H1 (cell line): ENCODE measurements at places on chromosomes 2 and 18.

GRCh38 chr2:162676515-162676914, 162.1 kb downstream of the KCNH7 start:
- no peaks in the 10 kb centered on the region for H3K36me3 ChIP-seq
- no peaks in the 10 kb centered on the region for H3K4me1 ChIP-seq
- no peaks in the 10 kb centered on the region for H3K27me3 ChIP-seq
- no peak for DNase-seq
- H3K27ac ChIP-seq = no peak overlapping the region
- H3K4me3 ChIP-seq = no peak overlapping the region

DNA sequence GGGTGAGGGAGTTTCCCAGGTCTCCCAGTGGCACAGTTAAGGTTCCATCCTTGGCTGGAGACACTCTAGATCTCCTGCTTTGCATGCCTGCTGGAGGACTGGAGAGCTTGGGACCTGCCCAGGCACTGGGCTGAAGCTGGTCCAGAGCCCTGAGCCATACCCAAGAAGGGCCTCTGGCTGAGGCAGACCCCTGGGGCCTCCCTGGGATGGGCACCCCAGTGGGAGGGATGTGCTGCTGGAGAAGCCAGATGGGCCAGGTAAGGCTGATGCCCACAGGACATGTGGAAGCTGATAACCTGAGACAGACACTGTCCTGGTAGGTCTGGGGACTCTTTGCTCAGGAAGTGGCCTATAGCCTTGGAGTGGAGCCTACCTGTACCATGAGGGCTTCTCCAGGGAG, 160.7 kb downstream of the TFCP2L1 start:
- no peaks in the 10 kb centered on the region for H3K27me3 ChIP-seq
- no peak for DNase-seq
- no peak overlapping the region for H3K4me3 ChIP-seq
- no peaks in the 10 kb centered on the region; the same call in 1 of the 2 replicates for H3K4me1 ChIP-seq

- no peak overlapping the region for H3K27ac ChIP-seq
- no peaks in the 10 kb centered on the region for H3K27me3 ChIP-seq
- DNase-seq = no peak
- no peak overlapping the region for H3K4me3 ChIP-seq
- no peaks in the 10 kb centered on the region for H3K4me1 ChIP-seq
Measured at GRCh38 chr2:182446087-182446486, 19.3 kb upstream of the PDE1A start.

- no peak for DNase-seq
- H3K27me3 ChIP-seq = no peaks in the 10 kb centered on the region
- H3K4me3 ChIP-seq = no peak overlapping the region
- no peak overlapping the region for H3K27ac ChIP-seq
- H3K36me3 ChIP-seq = no peaks in the 10 kb centered on the region
- H3K4me1 ChIP-seq = no peaks in the 10 kb centered on the region
Measured at GRCh38 chr2:215787565-215788178, 225.7 kb downstream of the MREG start.

- DNase-seq = no peak
- no peaks in the 10 kb centered on the region; the same call in 1 of the 2 replicates for H3K36me3 ChIP-seq
- peaks cover 5% of the 10 kb centered on the region for H3K4me1 ChIP-seq
- no peak overlapping the region for H3K27ac ChIP-seq
- no peaks in the 10 kb centered on the region for H3K27me3 ChIP-seq
Measured at GRCh38 chr2:3522961-3523421, 3.7 kb upstream of the ADI1 start.

- H3K36me3 ChIP-seq = no peaks in the 10 kb centered on the region
- no peak overlapping the region for H3K27ac ChIP-seq
- no peak overlapping the region for H3K4me3 ChIP-seq
- no peak for DNase-seq
- H3K27me3 ChIP-seq = no peaks in the 10 kb centered on the region
- no peaks in the 10 kb centered on the region for H3K4me1 ChIP-seq
Measured at GRCh38 chr2:113877711-113878598, 11.9 kb upstream of the ACTR3 start.

GRCh38 chr2:26245810-26246209, 1.1 kb downstream of the HADHB start:
- no peaks in the 10 kb centered on the region; the same call in 1 of the 2 replicates for H3K4me1 ChIP-seq
- no peak for DNase-seq
- peak overlapping the region; percentile 84 for H3K4me3 ChIP-seq
- H3K27ac ChIP-seq = no peak overlapping the region
- no peaks in the 10 kb centered on the region for H3K27me3 ChIP-seq

- no peak overlapping the region for H3K27ac ChIP-seq
- no peak for DNase-seq
- H3K36me3 ChIP-seq = no peaks in the 10 kb centered on the region
- no peak overlapping the region for H3K4me3 ChIP-seq
- no peaks in the 10 kb centered on the region for H3K27me3 ChIP-seq
Measured at GRCh38 chr18:321865-322467, 54.1 kb upstream of the THOC1 start.

DNA sequence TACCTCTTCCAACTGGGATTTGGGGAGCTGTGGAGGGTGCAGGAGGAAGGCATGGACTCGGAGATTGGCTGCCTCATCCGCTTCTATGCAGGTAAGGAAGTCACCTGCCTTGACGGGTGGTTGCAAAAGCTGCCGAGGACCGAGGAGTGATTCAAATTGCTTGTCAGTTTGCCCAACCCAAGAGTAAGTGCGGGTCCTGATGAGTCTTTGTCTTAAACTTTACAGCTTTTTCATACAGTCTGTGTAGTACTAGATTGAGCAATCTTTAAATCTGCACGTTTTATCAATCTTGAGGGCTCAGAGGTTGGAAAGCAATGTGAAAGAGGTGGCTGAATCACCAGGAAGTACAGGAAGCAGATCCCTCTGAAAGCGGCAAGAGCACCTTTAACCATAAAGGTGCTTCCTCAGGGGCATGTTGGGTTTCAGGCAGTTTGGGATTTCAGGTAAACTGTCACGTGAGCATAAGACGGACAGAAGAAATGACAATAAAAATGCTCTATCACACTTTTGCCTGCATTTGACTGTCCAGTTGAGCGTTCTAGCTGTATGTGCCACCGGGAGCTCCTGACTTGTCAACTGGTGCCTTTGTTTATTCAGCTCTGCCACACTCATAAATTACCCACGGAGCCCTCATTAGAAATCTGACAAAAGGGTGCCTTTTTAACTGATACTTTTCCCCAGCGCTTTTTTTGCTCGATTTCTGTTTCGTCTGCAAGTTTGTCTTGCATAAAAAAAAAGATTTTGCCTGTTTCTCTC, 2.0 kb downstream of the PHLPP1 start:
- peak overlapping the region; percentile 80 for H3K4me3 ChIP-seq
- H3K4me1 ChIP-seq = peaks cover 13% of the 10 kb centered on the region
- H3K27me3 ChIP-seq = no peaks in the 10 kb centered on the region
- no peak overlapping the region for H3K27ac ChIP-seq

- peaks cover 2% of the 10 kb centered on the region; the same call in 1 of the 2 replicates for H3K4me1 ChIP-seq
- no peaks in the 10 kb centered on the region for H3K27me3 ChIP-seq
- no peak overlapping the region for H3K27ac ChIP-seq
- DNase-seq = no peak
Measured at GRCh38 chr2:37779139-37779538, 107.7 kb upstream of the CDC42EP3 start.

- no peaks in the 10 kb centered on the region for H3K27me3 ChIP-seq
- no peak for DNase-seq
- H3K4me3 ChIP-seq = no peak overlapping the region
- H3K36me3 ChIP-seq = no peaks in the 10 kb centered on the region
- H3K27ac ChIP-seq = no peak overlapping the region
Measured at GRCh38 chr2:240187989-240188590, 47.6 kb upstream of the OTOS start.

DNA sequence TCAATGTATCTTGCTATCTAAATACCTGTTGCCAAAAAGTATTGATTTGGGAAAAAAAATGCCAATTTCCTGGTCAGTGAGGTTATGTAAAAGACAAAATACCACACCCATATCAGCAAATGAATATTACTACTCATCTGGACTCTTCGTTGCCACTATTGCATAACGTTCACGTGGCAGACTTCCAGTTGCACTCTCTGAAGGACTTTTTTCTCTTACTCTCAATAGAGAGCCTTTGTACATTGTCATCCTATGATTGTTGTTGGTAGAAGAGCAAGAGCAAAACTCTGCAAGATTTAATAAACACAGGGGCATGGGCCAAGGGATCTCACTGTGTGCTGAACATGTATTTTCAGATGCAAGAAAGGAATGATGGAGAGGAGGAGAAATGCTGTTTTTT, 689.8 kb downstream of the MBD2 start:
- H3K27me3 ChIP-seq = no peaks in the 10 kb centered on the region
- H3K27ac ChIP-seq = no peak overlapping the region
- DNase-seq = no peak
- no peaks in the 10 kb centered on the region for H3K36me3 ChIP-seq

DNA sequence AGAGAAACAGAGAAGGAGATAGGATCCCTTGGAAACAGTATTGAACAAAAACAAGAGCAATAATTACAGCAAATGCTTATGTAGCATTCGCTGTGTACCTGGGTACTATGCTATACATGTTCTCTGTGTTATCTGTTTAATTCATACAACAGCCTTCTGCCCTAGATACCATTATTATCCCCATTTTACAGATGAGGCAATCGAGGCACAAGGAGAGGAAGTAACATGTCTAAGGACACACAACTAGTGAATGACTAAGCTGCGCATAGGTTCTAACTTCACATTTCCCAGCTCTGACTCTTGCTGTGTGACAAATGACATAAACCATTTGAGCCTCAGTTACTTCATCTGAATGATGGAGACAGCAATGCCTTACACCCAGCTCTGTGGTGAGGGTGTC, 70.5 kb downstream of the VSNL1 start:
- no peak overlapping the region for H3K27ac ChIP-seq
- no peak overlapping the region for H3K4me3 ChIP-seq
- H3K27me3 ChIP-seq = no peaks in the 10 kb centered on the region
- H3K4me1 ChIP-seq = peaks cover 3% of the 10 kb centered on the region; the same call in 1 of the 2 replicates
- H3K36me3 ChIP-seq = no peaks in the 10 kb centered on the region; the same call in 1 of the 2 replicates

DNA sequence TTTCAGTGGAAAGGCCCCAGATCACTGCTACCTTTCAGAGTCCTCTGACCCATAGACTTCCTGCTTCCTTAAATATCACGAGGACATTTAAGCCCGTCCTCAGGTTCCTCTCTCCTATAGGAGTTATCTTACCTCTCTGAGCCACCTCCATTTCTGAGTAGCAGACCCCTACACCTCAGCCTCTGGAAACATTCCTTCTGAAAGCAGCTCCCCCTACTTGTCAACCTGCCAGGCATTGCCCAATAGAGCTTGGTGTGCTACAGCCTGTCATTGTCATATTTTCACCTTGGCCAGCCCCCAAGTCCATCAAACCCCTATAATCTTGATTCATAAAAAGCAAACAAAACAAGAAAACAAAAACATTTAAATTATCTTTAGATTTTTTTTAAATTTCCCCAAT, 717.9 kb upstream of the SLC8A1 start:
- no peaks in the 10 kb centered on the region for H3K27me3 ChIP-seq
- no peaks in the 10 kb centered on the region; the same call in 1 of the 2 replicates for H3K4me1 ChIP-seq
- H3K4me3 ChIP-seq = no peak overlapping the region
- no peak overlapping the region for H3K27ac ChIP-seq
- DNase-seq = no peak

DNA sequence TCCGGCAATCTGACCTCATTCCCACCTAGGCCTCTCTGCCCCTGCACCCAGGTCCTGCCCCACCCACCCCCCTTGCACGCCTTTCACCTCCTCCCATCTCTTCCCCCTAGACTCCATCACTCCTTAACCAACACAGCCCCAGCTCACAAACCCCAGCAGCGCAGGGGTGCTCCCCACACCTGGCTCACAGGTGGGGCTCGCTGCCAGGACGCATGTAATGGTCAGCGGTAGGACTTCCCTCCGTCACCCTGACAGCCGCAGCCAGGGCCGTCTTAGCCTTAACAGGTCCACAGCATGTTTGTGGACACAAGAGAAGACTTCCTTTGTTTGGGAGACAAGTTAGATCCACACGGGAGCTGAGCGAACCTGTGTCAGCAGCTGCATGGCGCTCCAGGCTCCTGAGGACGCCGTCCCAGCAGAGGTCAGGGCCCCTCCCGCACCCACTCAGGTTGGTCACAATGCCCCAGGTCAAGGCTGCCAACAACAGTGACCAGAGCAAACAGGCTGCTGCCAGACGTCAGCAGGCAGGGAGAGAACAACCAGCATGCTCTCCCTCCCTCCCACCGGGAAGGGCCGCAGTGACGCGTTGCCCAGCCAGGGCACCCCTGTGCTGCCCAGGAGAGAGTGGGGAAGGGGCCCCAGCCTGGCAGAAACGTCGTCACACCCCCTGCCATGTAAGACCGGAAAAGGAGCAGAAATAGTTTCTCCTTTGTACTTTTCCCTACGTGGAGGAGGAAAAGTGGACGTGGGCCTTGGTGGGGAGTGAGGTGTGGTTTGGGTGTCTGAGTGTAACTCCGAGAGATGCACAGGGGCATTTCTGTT, 68.0 kb downstream of the PXDN start:
- DNase-seq = no peak
- H3K4me3 ChIP-seq = no peak overlapping the region
- H3K27me3 ChIP-seq = no peaks in the 10 kb centered on the region
- H3K36me3 ChIP-seq = peaks cover 36% of the 10 kb centered on the region
- no peaks in the 10 kb centered on the region for H3K4me1 ChIP-seq
- H3K27ac ChIP-seq = no peak overlapping the region

- H3K36me3 ChIP-seq = peaks cover 6% of the 10 kb centered on the region; the same call in 1 of the 2 replicates
- H3K4me3 ChIP-seq = no peak overlapping the region
- no peak for DNase-seq
- no peak overlapping the region for H3K27ac ChIP-seq
- no peaks in the 10 kb centered on the region for H3K27me3 ChIP-seq
Measured at GRCh38 chr18:42025491-42025890, 70.5 kb downstream of the PIK3C3 start.

DNA sequence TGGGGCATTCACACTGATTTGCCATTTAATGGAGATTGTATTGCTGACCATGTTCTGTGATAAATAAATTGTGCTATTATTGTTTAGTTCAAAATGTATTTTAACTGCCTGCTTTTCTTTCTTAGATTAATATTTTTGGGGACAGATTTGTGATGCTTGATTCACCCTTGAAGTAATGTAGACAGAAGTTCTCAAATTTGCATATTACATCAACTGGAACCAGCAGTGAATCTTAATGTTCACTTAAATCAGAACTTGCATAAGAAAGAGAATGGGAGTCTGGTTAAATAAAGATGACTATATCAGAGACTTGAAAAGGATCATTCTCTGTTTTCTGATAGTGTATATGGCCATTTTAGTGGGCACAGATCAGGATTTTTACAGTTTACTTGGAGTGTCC, 1.8 kb downstream of the DNAJC10 start:
- H3K27ac ChIP-seq = no peak overlapping the region
- DNase-seq = no peak
- H3K27me3 ChIP-seq = no peaks in the 10 kb centered on the region
- peak overlapping the region; percentile 79; the same call in 1 of the 2 replicates for H3K4me3 ChIP-seq

GRCh38 chr2:61795408-61795807, 58.5 kb downstream of the FAM161A start:
- H3K36me3 ChIP-seq = no peaks in the 10 kb centered on the region
- no peak overlapping the region for H3K27ac ChIP-seq
- no peak for DNase-seq
- no peak overlapping the region for H3K4me3 ChIP-seq

- no peak overlapping the region for H3K27ac ChIP-seq
- no peak for DNase-seq
- H3K36me3 ChIP-seq = peaks cover 13% of the 10 kb centered on the region
Measured at GRCh38 chr2:106095478-106096298, 98.4 kb downstream of the UXS1 start.

DNA sequence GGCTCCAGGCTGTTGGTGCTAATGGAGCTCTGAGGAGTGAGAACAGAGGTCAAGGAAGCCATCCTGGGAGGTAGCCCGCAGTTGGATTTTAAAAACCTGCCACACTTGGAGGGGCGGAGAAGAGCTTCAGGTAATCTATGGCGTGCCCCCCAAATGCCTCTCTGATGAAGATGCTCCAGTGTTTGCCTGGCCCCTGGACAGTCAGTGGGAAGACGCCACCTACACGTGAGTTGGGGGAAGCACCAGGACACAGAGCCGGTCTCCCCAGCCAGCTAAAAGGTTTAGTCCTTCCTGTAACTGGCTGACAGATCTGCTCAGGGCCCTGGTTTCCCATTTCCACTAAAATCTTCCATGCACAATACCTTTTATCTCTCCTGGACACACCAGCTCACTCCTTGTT, 225.0 kb downstream of the TTC32 start:
- no peak for DNase-seq
- H3K36me3 ChIP-seq = no peaks in the 10 kb centered on the region
